ENCODE measurements at places on chromosomes 3 and 15.

GRCh38 chr3:54563501-54564200 lies 364.2 kb downstream of the LRTM1 start:
- DNase-seq: no peak

DNA sequence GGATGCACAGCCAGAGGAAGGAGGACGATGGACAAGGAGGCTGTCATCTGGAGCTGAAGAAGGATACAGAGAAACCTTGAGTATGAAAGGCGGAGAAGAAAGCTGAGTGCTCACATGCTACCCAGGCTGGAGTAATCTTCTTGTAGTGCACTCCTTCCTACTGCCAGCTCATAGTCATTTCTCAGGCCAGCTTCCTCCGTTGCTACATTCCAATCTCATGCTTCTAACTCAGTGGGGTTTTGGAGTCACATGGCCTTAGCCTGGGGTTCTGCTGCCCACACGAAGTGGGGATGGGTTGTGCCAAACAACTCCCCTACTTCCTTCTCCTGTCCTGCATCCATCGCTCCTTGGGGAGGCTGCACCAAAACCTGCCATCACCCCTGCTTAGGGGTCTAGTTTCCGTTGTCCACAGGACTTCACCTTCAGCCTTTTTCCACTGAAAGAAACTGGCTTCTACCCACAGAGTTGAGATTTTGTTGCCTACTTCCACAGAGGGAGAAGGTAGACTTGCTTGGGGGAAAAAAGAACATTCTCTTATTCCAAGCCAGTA lies 239.9 kb downstream of the EPHB1 start:
- DNase-seq: no peak

- no peak for DNase-seq
These were observed 200.5 kb downstream of the GOLGA6L6 start for GRCh38 chr15:20340931-20341661.

DNA sequence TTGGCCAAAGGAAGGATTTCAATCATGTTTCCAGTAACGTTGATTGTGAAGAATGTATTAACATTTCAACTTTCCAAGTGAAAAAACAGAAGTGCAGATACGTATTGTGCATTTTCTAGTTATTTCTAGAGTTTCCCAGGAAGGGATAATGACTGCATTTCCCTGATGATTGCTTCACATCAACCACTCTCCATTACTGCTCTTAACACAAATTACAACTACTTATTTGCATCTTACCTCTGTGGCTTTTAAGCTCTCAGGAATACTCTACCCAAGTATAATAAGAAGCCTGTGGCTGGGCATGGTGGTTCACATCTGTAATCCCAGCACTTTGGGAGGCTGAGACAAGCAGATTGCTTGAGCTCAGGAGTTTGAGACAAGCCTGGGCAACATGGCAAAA lies 582.5 kb downstream of the ZNF385D start:
- no peak for DNase-seq

- no peak for DNase-seq
These were observed 52.4 kb downstream of the VGLL3 start for GRCh38 chr3:86938416-86939105.

DNA sequence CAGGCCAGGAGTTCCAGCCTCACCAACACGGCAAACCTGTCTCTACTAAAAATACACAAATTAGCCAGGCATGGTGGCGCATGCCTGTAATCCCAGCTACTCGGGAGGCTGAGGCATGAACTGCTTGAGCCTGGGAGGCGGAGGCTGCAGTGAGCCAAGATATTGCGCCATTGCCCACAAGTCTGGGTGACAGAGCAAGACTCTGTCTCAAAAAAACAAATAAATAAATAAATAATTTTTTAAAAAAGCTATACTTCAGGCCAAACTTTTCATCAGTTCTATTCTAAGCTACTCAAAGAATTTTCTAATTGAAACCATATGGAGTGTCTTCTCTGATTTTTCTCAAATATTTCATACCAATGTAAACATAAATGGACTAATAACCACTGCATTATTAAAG lies 43.5 kb downstream of the PHC3 start:
- no peak for DNase-seq

DNA sequence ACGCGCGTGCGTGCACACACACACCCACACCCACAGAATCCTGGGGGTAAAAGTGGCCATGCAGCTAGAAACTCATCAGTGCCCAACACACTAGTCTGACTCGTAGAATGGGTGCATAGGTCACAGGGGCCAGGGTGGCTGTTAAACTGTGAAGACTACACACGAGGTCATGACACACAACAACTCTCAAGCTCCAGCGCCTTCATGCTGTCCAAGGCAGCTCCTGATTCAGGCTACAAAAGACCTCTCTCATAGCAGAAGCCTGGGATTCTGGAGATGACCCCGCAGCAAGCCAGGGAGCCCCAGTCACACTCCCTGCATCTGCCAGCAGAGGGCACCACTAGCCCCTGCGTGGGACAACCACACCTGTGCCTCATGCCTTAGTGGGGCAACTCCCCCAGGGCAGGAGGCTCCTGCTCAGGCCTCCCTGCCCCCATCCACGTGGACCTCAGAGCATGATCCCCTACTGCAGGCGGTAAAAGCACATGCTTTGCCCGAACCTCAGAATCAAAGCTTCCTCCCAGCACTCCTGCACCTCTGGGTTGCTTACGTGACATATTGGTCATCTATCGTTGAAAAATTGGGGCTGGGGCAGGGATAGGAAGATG lies 93.1 kb downstream of the LRIG1 start:
- peak; percentile 54 for DNase-seq

DNA sequence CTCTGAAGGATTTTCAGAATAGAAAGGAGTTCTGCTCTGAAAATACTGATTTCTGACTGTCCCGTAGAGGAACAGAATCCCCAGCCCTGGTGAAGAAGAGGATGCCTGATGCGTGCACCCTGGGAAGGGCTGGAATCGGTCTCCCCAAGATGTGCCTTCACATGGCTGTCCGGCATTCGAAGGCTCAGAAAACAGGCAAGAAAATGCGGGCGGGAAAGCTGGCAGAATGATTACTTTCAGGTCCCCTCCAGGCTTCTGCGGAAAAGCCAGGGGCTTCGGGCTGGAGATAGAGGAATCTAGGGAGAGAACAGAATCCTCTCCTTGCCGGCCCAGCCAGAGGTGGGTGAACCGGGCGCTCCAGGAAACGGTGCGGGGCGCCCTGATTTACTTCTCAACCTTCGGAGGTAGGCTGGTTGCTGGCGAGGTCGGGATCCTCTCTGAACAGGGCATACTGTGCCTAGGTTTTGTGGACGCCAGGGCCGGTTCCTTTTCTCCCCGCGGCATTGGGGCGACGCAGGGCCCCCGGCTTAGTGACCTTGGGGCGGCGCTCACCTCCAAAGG lies 2.5 kb downstream of the FOXL2NB start:
- no peak for DNase-seq
